ENCODE measurements at places on chromosomes 13 and 19.

- no peak for DNase-seq
These were observed 12.6 kb upstream of the URAD start for GRCh38 chr13:28001049-28001448.

DNA sequence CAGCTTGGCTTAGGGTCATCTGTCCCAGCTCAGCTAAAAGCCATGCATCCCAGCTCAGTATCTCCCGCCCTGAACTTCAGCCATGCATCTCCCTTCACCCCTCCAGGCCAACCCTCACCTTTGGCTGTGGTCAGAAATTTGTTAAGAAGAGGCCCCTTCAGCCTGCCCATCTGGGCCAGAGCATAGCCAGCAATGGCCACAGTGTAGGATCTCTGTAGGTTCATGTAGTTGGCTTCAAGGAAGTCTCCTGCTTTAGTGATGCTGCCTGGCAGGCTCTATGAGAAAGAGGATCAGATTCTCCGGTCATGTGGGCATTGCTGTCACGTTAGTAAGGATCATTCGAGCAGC, 16.6 kb upstream of the TNFSF14 start:
- no peak for DNase-seq

DNA sequence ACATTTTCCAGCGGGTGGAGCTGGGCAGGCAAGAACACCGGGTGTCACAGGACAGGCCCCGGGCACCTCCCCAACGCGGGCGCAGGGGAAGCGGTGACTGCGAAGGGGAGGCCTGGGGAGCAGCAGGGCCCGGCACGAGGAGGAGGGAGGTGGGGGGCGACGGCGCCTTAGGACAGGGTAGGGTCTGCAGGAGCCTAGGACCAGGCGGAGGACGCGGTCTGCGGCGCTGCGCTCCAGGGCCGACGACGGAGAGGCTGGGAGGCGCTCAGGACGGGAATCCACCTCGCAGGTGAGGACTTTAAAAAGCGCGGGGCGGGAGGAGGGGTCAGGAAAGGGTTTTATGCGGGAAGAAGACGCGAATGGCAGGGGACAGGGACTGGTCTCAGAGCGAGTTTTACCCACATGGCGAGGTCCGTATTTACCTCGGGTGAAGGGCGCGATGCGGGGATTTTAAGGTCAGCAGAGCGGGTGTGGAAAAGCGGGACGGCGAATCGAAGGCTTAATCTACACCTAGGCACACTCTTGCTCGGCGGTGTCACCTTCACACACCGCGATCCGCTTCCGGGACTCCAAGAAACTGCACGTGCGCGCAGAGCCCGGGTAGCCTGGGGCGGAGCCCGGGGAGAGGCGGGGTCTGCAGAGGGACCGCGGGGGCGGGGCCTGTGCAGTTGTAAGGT, 13.5 kb downstream of the ERVV-2 start:
- no peak for DNase-seq

DNA sequence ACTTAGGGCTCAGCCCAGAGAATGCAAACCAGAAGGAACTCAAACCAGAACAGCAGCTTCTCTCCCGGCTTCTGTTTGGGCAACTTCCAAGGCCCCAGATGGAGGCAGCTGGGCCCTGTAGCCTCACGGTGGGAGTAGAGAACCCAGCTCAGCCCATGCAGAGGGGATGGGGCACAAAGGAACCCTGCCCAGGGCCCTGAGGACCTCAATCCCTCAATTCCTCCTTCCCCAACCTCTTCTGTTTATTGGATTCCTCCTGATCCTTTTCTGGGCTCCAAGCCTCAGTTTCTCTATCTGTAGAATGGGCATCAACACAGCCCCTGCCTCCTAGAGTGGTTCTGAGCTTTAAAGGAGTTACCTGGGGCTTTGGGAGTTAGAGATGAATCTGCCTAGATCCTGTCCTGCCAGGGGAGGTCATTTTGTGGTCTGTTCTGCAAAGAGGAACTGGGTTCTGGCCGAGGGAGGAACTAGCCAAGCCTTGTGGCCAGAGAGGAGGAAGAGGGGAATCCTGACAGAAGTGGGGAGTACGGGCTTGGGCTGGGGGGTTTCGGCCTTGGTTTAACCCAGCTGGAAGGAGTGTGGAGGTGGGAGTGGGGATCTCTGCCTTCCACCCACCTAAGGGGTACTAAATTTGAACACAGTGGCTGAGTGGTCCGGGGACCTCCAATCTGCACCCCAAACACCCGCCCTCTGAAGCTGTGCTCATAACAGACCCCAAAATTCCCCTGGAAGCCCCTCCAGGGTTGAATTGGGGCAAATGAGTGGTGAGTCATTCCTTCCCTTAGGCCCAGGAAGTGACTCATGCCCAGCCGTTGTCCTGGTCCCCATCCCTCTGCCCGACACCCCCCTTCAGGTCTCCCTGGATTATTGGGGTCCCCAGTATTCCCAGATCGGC, 2.7 kb downstream of the ADGRE5 start:
- DNase-seq, result peak; percentile 73

DNA sequence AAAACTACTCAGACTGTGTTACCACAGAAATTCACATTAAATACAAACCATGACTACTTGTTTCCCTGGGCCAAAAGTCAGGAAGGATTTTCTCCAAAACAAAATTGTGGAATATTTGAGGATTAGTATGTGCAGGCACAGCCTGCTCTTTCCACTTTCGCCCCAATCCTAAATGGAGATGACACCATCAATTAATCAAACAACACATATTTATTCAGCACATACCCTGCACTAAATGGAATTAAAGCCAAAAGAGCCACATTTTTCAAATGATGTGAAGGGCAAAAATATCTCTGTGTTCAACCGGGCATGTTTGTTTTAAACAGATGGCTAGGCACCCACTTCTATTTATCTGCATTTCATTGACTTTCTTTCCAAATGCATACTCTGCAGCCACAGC, 523.1 kb downstream of the DCT start:
- no peak for DNase-seq

- DNase-seq, result no peak
These were observed 14.8 kb downstream of the RABAC1 start for GRCh38 chr19:41944336-41944735.

GRCh38 chr19:32406161-32407003, 812 bp downstream of the DPY19L3 start:
- no peak for DNase-seq

DNA sequence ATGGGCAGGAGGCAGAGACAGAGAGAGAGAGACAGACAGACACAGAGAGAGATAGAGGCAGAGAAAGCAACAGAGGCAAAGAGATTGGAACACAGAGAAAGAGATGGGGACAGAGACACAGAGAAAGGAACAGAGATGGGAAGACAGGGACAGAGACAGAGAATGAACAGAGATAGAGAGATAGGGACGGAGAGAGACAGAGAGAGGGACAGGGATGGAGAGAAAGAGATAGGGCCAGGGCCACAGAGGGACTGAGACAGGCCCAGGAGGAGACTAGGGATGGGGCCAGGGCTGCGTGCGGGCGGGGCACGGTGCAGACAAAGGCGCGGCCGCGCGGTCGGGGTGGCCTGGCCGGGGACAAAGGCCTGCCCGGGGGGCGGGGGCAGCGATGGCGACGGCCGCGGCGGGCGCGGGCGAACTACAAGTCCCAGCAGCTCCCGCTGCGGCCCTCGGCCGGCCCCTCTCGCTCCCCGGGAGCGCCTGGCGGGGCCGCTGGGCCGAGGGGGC, at the start of gene ZNF358:
Gene ZNF358 (plus strand): TSS at position 459 of the 507 bp plus-strand sequence. CDS start 3,140 bp downstream, outside the sequence.
- DNase-seq, result no peak
